ENCODE measurements at places on chromosomes 2 and 18.

DNA sequence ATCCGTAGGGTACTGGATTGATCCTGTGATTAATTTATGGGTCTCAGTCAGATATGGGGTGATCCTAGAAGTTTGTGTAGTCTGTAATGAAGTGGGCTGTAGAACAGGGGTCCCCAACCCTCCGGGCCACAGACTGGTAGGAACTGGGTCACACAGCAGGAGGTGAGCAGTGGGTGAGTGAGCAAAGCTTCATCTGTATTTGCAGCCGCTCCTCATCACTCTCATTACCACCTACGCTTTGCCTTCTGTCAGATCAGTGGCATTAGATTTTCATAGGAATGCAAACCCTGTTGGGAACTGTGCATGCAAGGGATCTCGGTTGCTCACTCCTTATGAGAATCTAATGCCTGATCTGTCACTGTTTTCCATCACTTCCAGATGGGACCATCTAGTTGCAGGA lies 48.8 kb downstream of the EML4 start:
- no peak for DNase-seq

DNA sequence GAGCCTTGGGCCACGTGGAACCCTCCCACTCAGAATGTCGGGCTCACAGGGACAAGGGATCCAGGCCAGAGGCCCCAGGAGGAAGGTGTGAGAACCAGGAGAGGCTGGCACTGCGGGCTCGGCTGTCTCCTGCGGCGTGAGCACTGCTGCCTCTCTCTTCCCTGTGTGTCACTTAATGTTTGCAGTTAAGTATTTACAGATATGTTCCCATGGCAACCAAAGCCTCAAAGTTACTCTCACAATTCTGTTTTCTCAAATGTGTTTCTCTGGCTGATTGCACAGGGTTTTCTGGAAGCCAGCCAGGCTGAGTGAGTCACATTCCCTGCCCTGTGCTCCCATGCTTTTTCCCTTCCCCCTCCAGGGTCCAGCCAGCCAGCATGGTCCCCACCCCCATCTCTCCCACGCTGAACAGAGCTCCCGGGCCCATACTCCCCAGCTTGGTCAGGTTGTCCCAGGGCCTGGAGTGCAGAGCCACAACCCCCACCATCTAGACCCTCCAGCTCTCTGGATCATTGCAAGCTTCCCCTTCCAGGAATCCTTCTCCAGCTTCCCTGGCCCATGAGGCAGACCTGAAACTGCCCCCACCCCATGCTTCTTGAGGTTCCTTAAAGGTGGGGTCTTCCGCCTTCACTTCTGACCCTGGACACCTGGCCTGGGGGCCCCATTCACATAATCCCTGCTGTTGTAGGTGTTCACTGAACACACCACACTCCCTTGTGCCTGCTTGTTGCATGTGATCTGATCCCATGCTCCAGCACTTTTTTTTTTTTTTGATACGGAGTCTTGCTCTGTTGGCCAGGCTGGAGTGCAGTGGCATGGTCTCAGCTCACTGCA lies 265.9 kb downstream of the CELF4 start:
- no peak for DNase-seq

DNA sequence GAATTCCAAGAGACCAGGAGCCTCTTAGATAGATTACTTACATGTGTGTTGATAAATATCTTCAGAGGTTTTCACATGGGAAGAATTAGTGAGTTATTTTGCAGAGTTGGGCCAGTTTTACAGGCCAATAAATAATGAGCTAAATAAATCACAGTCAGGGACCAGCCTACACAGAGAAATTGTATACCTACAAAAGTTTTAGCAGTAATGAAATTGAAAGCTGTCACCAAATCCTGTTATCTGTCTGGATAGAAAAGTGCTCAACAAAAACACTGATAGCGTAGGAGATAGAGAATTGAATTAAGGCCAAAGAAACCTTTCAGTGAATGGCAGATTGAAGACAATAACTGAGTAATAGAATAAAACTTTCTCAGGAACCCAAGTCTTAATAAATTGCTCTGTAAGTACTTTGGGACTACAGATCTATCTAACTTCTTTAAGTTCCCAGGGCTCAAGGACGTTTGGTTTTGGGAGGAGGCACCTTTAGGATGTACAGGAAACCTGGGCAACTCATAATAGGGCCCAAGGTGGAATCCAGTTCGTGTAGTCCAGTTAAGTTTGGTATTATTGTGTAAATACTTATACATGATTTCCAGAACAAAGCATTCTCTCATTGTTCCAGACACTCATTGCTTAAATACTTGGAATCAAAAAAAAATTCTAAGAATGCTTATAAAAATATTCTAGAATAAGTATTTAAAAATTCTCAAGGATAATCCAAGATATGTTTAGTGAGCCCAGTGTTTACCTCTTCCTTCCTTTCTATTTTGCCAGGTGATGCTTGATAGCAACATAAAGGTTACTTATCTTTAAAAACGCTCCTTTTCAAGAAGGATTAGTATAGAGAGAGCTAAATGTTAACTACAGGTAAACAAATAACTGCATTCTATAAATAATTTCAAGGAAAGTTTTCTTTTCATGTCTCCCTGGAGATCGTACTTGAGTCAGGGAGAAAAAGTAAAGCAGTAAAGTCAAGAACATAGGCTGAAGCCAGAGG lies 134.5 kb downstream of the NCKAP5 start:
- DNase-seq: no peak

DNA sequence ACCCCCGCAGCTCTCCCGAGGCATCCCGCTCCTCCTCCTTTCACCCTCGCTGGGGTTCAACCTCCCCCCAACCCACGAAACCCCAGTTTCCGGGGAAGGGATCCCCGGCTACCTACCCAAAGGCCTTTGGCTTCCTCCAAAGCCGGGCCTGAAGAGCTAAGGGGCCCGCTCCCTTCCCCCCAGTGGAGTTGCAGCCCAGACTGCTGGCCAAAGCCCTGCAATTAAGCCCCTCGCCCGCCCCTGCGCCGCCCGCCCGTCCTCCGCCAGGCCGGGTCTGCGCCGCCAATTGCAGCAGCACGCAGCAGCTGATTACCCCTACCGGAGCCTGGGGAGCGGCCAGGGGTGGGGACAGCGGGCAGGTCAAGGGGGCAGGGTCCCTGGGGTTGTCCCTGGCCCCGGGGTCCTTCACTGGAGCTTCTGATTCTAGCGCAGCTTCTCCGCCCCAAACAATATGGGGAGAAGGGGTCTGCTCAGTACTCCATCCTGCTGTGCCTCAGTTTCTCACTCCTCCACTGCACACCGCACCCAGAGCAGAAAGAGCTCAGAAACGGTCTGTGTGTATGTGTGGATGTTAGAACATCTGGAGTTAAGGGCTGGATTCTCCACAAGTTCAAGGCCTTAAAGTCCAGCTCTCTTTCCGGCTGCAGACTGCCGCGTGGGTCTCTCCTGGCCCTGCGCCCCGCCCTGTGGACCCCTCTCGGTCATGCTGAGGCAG lies 16.9 kb downstream of the WNT10A start:
- no peak for DNase-seq

DNA sequence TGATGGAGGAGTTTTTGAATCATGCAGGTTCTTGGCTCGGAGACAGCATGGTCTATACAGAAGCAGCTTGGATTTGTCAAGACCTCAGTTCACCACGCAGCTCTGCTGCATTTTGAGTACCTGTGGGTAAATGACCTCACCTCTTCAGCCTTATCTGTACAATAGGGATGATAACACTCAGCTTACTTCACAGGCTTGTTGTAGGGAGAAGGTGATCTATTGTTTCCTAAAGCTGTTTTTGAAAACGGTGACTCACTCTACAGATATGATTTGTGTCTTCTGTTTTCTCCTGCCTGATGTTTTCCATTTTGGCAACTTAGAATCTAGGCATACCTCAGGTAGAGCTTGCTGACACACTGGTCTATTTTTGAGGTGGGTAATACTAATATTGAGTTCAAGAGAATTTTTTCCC lies 80.3 kb downstream of the FMNL2 start:
- DNase-seq: no peak

- DNase-seq: no peak
Observed at GRCh38 chr18:36296650-36297416, 680 bp upstream of the FHOD3 start.

- no peak for DNase-seq
Observed at GRCh38 chr2:220476877-220477276, 849.4 kb downstream of the SLC4A3 start.

- DNase-seq: no peak
Observed at GRCh38 chr2:83970217-83970929, 488.7 kb downstream of the SUCLG1 start.

GRCh38 chr2:26347286-26347865 lies 787 bp upstream of the ADGRF3 start:
- no peak for DNase-seq

GRCh38 chr2:37526323-37526722 lies 145.1 kb downstream of the CDC42EP3 start:
- DNase-seq: no peak

DNA sequence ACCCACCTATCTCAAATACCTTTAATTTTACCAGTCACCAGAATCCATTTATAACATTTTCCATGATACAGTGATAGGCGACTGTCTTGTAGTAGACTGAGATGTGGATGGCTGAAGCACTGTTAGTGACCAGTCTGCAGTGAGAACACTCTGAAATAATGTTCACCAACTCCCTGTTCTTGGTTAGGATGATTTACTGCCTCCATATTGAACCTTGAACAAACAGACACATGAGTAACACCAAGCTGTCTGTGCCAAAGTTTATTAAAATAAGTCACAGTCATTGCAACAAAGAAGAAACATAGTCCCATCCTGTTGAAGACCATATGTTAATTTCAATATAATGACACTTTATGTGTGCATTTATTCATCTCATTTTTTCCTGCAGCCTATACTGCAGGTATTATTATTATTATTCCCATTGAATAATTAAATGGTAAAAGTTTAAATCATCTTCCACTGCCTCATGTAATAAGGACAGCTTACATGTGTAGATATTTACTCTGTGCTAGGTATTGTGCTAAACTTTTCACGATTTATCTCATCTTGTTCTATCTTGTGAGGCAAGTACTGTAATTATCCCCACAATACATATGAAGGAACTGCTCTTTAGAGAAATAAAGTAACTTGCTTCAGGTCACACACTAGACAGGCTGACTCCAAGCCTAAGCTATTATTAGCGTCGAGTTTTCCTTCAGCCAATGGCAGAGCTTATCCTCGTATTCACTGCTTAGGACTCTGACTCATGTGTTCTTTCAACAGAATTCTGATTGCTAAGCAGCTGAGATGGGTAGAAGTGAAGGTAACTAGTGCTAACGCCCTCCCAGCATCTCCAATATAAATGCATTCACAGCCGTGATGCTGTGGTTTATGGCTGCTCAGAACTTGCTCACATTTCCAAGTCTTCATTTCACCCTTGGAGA lies 62.5 kb downstream of the ONECUT2 start:
- no peak for DNase-seq

GRCh38 chr2:69529480-69529879 lies 92.2 kb upstream of the NFU1 start:
- no peak for DNase-seq

DNA sequence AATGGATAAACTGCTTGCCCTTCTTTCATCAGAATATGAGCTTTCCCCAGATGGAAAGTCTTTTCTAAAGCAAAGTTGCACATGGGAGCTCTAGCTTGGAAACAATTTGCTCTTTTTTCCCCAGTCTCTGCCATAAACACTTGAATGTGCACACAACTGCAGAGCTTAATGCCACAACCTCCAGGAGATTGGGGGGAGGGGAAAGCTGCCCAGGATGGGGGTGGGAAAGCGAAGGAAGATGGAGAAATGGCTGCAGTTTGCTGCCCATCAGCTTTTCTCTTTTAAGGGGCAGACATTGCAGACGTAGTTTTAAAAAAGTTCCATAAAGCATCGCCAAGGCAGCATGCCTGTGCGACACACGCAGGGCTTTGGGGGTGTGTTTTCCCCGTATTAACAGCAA lies 1.5 kb downstream of the ACKR3 start:
- no peak for DNase-seq

- no peak for DNase-seq
Observed at GRCh38 chr2:28419003-28419402, 26.3 kb downstream of the FOSL2 start.

GRCh38 chr2:181516992-181517391 lies 59.8 kb downstream of the ITGA4 start:
- DNase-seq: no peak

DNA sequence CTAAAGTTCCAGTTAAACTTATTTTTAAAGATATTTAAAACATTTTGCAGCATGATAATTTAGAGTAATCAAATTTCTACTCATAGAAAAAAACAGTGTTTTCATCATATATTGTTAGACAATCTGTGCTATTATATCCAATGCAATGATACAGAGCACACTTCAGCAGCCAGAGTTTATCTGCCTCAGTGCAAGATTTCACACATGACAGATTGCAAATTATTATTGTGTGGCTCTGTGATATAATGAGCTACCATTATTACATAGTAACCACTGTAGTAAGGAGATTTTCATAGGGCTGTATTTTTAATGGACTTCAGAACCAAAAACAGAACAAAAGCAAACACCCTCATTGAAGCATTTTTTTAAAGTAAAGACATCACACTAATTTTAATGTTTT lies 762.4 kb downstream of the DSC3 start:
- no peak for DNase-seq

DNA sequence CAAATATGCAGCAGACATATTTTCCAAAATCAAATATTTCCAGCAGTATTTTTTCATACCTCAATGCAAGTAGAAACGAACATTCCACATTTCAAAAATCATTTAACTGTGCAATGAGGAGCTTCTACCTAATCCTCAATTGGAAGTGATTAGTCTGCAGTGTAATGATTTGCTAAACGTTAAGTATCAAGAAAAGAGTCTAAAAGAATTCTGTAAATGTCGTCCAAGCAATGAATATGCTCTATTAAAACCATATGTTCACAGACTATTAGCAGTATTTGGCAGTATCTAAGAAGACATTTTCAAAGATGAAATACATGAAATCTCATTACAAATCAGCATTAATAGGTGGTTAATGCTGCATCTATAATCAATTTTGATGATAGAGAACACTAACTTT lies 15.9 kb downstream of the DYM start:
- no peak for DNase-seq

- DNase-seq: no peak
Observed at GRCh38 chr2:226337941-226338600, 461.5 kb downstream of the IRS1 start.

DNA sequence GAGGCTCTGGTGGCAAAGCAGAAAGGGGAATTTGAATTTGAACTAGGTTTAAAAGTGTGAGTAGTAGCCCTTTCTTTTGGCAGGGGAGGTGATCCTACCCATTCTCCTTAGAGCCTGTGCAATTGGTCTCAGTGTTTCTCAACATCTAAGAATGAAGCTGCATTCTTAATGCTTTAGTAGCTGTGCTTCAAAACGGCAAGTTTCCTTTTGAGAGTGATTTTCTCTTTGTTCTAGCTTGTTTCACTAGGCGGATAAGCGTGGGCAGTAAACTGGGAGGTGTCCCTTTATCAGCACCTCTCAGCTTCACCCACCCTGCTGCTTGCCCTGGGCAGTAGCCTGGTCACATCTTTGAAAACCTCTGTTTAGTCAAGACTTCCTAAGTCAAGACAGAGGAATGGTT lies 6.7 kb downstream of the CRIM1 start:
- no peak for DNase-seq

- DNase-seq: no peak
Observed at GRCh38 chr2:146701183-146701582, 1143.6 kb upstream of the ACVR2A start.

DNA sequence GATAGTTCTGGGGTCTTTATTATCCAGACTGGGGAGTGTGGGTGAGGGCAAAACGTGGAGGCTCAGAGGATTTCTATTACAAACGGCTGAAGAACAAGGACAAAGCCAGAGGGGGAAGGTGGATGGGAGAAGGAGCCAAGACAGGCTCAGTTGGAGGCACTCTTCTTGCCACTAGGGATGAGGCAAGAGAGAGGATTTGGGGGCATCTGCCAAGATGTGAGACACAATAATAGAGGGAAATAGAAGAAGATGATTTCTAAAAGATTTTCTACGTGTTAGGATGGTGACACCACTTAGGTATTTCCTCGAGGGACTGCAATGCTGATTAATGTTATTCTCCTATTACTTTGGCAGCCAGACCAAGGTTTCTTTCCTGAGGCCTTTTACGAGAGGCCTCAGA lies 71.8 kb downstream of the APOB start:
- DNase-seq: no peak
